ENCODE measurements at places on chromosomes 3 and 15.

- no peak for DNase-seq
Observed at GRCh38 chr3:35651851-35652250, 12.5 kb downstream of the ARPP21 start.

DNA sequence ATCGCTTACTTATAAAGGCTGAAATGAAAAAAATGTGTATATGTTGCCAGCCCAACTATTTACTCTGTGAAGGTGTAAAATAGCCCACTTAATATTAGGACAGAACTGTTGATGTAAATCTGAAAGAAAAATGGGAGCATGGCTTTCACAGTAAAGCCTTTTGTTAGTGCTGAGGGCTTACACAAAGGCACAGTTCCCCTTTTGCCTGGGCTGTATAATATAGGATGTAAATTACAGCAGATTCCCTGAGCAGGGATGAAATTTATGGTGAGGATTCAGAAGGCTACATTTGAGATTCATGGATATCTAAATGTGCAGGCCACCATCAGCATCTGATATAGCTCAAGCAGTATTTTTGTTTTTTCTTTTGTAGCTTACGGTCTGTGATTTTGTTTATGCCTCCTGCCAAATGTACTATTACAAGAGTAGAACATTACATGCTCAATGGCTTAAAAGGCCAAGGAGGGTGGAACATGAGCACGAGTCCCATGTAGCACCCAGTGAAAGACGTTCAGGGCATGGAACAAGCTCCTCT lies 109.1 kb upstream of the ATP10A start:
- no peak for DNase-seq

GRCh38 chr15:68040144-68040543 lies 14.0 kb upstream of the PIAS1 start:
- no peak for DNase-seq

DNA sequence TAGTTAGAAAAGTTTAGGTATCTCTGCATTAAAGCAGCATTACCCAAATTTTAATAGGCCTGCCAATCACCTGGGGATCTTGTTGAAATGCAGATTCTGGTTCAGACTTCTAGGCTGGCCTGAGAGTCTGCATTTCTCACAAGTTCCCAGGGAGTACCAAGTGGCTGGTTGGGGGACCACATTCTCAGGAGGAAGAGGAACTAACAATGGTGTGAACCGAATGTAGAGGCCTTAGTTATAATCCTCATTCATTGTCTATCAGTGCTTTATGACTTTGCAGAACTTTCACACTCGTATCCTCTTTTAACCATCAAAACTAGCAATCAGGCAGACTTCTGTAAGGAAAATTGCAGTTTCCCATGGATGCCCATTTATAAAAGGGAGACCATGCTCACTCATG lies 38.2 kb upstream of the UBE2E1 start:
- no peak for DNase-seq

- no peak for DNase-seq
Observed at GRCh38 chr3:28799084-28799483, 450.5 kb upstream of the AZI2 start.

GRCh38 chr3:32395496-32395895 lies 3.8 kb downstream of the CMTM7 start:
- no peak for DNase-seq

GRCh38 chr3:101512396-101512645 lies 691 bp downstream of the SENP7 start:
- DNase-seq, result no peak

GRCh38 chr15:95973566-95974256 lies 356.8 kb upstream of the NR2F2 start:
- DNase-seq, result no peak

- no peak for DNase-seq
Observed at GRCh38 chr15:83207009-83207659, 489 bp downstream of the HDGFL3 start.

Data from CD4-positive, alpha-beta memory T cell (primary cell).